NCI-H524 treated with DMSO at 0.1 percent for 48 hours (cell line): ENCODE measurements at places on chromosomes 16 and 17.

GRCh38 chr16:87581857-87582215 is 20.5 kb upstream of the JPH3 start:
- DNase-seq: no peak

DNA sequence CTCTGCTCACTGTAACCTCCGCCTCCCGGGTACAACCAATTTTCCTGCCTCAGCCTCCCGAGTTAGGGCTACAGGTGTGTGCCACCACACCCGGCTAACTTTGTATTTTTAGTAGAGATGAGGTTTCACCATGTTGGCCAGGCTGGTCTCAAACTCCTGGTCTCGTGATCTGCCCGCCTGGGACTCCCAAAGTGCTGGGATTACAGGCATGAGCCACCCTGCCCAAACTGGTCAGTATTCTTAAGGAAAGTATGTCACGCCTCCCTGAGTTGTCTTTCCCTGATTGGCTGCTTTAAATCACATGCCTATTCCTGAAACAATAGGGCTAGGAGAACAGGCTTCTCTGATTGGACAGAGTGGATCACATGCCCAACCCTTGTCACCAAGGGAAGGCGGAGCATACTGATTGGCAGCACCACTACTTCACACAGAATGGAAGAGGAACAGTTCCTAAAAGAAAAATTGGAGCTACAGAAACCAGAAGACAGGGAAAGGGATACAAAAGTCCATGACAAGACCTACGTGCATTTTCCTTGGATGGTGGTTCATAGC is 17.6 kb upstream of the CYB5B start:
- no peak for DNase-seq

GRCh38 chr17:76354747-76355310 is 1.1 kb upstream of the PRPSAP1 start:
- DNase-seq: no peak

DNA sequence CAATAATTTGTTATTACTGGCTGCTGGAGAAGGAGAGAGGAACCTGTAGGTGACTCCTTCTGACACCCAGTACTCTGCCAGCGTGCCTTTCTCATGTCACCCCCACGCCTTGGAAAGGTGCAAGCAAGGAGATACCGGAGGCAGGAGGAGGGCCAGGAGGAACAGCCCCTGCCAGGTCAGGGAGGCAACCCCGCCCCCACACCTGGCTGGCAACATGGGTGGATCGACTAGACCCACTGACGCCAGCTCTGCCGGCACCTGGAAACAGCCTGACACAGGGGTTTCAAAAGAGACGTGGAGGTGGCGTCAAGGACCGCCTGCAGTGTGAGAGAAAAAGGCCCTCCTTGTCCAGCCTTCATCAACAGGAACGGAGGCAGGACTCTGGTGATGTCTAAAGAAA is 62.3 kb downstream of the CYB5B start:
- DNase-seq: no peak

DNA sequence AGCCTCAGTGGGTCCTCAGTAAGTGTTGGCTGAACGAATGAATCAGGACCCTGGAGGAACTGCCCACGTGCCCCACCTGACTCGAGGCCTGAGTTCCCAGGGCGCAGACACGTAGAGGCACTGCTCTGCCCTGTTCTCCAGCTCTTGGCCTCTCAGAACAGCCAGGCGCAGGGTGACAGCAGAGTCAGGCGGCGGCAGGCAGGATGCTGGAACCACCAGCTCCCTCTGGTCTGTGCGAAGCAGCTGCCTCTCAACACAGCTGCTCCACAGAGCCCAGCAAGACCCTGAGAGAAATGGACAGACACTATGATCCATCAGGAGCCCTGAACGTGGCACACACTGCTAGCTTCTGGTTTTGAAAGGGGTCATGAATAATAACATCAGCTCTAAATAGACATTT is 53.1 kb upstream of the BCO1 start:
- DNase-seq: no peak

DNA sequence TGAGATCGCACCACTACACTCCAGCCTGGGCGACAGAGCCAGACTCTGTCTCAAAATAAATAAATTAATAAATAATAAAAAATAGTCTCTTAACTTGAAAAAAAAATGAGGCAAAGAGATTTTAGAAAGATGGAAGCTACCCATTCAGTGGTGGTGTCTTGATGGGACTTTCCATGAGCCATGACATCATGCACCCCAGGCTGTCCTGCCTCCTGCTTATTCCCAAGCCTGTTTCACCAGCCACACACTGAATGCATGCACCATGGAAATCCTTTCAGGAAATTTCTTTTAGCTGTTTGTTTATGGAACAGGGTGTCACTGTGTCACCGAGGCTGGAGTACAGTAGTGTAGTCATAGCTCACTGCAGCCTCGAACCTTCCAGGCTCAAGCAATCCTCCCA is 8.9 kb upstream of the DLX3 start:
- DNase-seq: no peak

DNA sequence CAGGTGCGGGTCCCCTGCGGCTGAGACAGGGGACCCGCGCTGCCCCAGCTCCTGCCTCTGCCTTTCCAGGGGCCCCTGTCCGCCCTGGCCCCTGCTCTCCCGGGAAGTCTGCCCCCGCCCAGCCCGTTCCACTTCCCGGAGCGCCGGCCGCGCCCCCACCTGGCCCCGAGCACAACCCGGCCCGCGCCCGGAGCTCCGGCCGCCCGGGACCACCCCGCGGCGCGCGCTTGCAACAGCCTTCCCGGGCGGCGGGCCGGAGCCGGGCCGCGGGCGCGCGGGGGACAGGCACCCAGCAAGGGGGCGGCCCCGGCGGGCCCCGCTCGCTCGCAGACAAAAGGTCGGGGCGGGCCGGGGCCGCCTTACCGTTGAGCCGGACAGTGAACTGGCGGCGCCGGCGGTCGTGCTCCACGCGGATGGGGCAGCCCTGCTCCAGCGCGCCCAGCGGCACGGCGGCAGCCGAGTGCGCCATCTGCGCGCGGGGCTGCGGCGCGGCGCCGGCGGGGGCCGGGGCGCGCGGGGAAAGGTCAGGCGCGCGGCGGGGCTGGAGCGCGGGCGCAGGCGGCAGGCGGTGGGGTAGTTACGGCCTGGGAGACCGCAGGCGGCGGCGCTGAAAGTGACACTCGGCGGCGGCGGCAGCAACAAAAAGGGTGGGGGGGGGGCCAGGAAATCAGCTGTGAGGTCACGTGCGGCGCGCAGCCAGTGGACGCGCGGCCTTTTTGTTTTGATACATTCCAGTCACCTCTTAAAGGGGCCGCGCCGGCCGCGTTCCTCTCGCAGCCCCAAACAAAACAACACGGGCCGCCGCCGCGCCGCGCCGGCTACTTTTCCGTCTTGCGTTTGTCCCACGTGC is at the start of gene NATD1:
Gene NATD1, minus strand, starts transcription at position 615 of the 850 bp plus-strand sequence. Its CDS starts 146 bp downstream, at position 469.
- peak; percentile 24 for DNase-seq

GRCh38 chr16:17691106-17691898 is 220.5 kb upstream of the XYLT1 start:
- DNase-seq: no peak

- DNase-seq: no peak
Measured at GRCh38 chr17:74197801-74198200, 5.7 kb upstream of the RPL38 start.

GRCh38 chr17:67542219-67543114 is 165.4 kb downstream of the PITPNC1 start:
- no peak for DNase-seq

DNA sequence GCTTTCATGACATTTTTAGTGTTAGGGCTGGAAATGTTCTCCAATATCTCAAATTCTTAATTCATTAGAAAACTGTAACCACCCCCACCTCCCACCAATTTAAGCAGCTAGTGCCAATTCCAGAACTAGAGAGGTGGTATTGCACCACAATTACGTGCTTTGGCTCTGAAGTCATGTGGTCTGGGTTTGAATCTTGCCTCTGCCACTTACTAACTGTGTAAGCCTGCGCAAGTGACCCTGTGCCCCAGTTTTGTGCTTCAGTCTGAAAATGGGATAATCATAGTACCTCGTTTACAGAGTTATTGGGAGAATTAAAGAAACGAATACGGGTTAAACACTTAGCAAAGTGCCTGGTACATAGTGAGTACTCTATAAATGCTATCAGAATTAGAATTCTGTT is 14.2 kb upstream of the MPHOSPH6 start:
- DNase-seq: no peak

- no peak for DNase-seq
Measured at GRCh38 chr16:19829844-19830692, 54.6 kb downstream of the GPRC5B start.

- DNase-seq: no peak
Measured at GRCh38 chr16:64174327-64174726, 947.5 kb downstream of the CDH11 start.

DNA sequence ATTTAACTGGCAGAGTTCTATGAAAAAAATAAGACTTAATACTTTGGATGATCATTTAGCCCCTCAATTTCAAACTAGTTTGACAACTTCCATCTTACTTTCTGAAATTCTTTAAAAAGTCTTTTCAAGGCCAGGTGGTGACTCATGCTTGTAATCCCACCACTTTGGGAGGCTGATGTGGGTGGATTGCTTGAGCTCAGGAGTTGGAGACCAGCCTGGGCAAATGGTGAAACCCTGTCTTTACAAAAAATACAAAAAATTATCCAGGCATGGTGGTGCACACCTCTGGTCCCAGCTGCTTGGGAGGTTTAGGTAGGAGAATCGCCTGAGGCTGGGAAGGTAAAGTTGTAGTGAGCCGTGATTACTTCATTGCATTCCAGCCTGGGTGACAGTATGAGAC is 154.4 kb downstream of the TANC2 start:
- no peak for DNase-seq

GRCh38 chr16:50259334-50260205 is 6.8 kb upstream of the ADCY7 start:
- peak; percentile 81 for DNase-seq
